ENCODE measurements at places on chromosomes 2 and 18.

DNA sequence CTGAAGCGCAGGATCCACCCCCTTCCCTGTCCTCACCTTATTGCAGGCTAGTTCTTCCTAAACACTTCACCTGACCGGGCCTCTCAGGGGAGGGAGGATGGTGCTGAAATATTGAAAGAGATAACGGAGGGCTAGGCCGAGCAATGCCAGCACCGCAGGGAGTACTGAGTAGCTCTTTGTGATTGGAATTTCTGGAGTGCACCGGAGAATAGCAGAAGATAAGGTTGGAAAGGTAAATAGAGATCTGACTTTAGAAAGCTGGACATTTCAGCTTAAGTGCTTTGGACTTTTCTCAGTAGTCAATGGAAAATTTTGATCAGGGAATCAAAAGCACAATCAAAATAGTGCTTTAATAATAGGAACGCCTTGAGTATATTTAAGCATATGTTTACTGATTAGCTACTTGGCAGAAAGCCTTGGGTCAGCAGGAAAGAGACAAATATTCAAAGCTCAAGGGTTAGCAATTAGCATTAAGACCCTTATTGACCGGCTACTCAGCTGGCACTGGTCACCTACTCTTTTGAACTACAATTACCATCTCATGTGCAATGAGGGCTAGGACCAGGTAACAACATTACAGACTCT is 142.9 kb upstream of the NDUFV2 start:
- DNase-seq, result no peak
- H3K27ac ChIP-seq, result no peak overlapping the region
- no peak overlapping the region for H3K4me3 ChIP-seq
- no peaks in the 10 kb centered on the region for H3K27me3 ChIP-seq

DNA sequence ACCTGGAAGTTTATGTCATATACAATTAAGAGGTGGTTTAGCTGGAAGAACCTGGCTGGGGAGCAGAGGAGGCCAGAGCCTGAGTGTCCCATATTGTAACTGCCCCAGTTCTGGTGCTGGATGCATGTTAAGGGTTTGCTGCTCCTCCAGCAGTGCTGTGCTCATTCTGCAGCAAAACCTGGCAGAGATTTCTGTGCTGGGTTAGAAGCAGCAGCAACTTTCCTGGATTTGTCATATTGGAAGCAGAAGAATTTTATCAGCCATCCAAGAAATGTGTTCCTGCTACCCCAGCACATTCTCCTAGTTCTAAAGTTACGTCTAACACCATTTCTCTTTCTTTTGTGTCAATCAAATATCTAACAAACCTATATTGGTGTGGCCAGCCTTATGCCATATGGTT is 284.1 kb downstream of the TDRD15 start:
- no peaks in the 10 kb centered on the region for H3K4me1 ChIP-seq
- no peaks in the 10 kb centered on the region for H3K36me3 ChIP-seq
- no peak overlapping the region for H3K4me3 ChIP-seq
- no peak overlapping the region for H3K27ac ChIP-seq
- H3K27me3 ChIP-seq, result no peaks in the 10 kb centered on the region

GRCh38 chr2:48283586-48284269 is 246.2 kb upstream of the STON1 start:
- H3K36me3 ChIP-seq, result no peaks in the 10 kb centered on the region
- H3K27me3 ChIP-seq, result no peaks in the 10 kb centered on the region
- no peaks in the 10 kb centered on the region for H3K4me1 ChIP-seq
- no peak for DNase-seq
- no peak overlapping the region for H3K4me3 ChIP-seq

- H3K27me3 ChIP-seq, result peaks cover 3% of the 10 kb centered on the region
- H3K36me3 ChIP-seq, result no peaks in the 10 kb centered on the region
Observed at GRCh38 chr2:45754131-45755010, 102.9 kb downstream of the PRKCE start.

- peaks cover 12% of the 10 kb centered on the region for H3K4me1 ChIP-seq
- no peak for DNase-seq
Observed at GRCh38 chr2:222792001-222792611, 68.7 kb upstream of the ACSL3 start.

- H3K27ac ChIP-seq, result no peak overlapping the region
- DNase-seq, result no peak
- H3K4me3 ChIP-seq, result no peak overlapping the region
Observed at GRCh38 chr2:239688122-239688681, 287.4 kb upstream of the HDAC4 start.

DNA sequence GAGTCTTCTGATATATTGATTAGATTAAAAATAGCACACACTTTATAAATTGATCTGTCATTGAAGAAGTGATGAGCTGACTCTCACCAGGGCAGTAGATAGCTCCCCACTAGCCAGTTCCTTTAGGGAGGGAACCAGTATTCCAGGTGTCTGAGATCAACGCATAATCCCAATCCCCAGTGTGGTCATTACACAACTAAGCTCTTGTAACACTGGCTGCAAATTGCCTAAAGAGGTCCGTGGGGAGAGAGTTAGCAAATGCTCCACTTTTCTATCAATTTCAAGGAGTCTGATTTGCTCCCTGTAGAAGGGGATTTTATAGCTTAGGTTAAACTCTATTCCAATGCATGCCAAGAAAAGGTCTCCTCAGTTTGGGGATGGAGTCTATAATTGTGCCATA is 7.7 kb downstream of the SLC14A1 start:
- peaks cover 3% of the 10 kb centered on the region for H3K36me3 ChIP-seq
- no peaks in the 10 kb centered on the region for H3K27me3 ChIP-seq
- H3K27ac ChIP-seq, result no peak overlapping the region
- H3K4me1 ChIP-seq, result no peaks in the 10 kb centered on the region
- no peak for DNase-seq
- H3K4me3 ChIP-seq, result no peak overlapping the region
